ENCODE measurements at places on chromosomes 5 and 9. TPM values are rescaled to one million over a fixed set of nuclear protein-coding genes. Genes with fewer than 3 reads are reported as not detected.

PRUNE2 gene
- 129 TPM for total RNA-seq

DNA sequence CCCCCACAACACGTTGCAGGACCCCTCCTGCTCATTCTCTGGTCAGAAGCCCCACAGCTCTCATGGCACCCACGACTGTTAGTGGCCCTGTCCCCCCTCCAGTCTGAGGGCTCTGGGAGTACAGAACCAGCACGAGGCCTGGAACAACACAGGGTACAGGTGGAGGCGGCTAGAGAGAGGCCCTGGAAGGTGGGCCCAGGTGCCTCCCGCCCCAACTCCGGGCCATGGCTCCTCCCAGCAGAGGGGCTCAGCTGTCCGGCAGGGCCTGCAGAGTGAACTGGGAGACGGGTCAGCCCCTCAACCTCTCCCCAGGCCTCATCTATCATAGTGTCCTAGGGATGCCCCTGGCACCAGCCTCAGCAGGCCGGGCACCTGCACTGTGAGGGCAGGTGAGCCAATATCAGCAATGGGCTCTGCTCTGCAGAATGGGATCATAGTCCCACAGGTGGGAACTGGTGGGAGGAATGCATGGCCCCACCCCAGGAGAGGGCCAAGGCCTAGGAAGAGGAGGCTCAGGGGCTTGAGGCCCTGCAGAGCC, 58.6 kb downstream of the BARX1 start:
- no peak for DNase-seq

DNA sequence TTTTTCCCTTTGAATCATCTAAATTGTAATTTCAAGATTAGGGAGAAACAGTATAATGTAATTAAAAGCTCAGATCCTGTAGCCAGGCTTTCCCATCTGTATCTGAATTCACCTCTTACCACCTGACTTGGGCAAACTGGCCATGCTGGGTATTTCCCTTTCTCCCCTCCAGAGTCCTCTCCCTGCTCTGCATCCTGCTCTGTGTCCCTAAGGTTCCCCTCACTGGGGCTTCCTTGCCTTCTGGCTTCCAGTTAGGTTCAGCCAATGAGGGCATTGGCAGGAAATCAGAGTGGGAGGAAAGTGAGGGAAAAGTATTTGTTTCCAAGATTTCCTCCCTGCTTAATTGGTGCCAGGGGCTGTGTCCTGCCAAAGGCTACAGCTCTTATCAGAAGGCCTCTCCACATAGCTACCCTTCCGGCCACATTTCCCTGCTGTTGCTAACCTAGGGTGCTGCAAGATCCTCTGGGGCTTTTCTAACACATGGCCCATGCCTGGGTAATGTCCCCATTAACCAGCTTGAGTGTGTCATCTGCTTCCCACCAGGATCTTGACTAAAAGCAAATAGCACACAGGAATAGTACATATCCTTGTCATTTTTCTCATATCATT, 51.0 kb upstream of the MPDZ start:
- DNase-seq: no peak

NUTM2G gene
- total RNA-seq: not detected

DNA sequence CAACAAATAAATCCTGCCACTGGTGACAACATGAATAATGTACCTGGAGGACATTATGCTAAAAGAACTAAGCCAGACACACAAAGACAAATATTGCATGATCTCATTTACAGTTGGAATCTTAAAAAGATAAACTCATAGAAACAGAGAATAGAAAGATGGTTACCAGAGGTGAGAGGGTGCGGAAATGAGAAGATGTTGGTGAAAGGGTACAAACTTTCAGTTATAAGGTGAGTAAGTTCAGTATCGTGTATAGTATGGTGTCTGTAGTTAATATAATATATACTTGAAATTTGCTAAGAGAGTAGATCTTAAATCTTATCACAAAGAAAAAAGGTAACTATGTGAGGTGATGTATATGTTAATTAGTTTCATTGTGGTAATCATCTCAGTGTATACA, 63.3 kb downstream of the PRRC1 start:
- no peak for DNase-seq

DNA sequence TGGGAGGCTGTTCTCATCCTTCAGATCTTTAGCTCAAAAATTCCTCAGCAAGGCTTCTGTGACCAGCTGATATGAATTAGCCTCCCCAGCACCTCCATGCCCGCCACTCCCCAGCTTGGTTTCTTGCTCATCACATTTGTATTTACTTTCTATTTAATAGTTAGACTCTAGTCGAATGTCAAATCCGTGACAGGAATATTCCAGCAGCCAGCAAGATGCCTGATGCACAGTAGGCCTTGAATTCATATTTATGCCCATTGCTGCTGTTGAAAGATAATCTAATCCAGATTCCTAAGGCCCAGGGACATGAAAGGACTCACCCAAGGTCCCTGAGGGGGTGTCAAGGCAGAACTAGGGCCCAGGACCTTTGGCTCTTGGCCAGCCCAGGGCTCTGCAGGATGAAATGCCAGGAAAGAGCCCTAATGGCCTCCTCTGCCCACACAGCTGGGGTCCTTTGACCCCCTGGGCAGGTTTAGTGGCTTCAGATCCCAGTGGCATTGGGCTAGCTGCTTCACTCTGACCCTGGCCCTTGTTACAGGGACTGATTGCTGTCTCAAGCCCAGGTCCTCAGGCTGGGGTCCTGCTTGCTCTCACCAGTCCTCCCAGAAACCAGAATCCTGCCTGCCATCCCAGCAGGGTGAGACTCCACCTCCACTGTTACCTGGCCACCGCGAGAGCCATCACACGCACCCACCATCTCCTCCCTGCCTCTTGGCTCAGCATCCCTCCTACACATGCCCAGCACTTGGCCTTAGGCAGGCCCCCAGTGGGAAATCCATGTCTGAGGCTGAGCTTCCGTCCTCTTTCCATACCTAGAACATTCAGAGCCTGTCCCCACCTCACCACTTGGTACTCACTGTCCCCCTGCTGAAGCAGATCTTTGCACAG, 7.3 kb downstream of the CSF1R start:
- no peak for DNase-seq

ANKRD18B gene
- total RNA-seq: 0.28 TPM

DNA sequence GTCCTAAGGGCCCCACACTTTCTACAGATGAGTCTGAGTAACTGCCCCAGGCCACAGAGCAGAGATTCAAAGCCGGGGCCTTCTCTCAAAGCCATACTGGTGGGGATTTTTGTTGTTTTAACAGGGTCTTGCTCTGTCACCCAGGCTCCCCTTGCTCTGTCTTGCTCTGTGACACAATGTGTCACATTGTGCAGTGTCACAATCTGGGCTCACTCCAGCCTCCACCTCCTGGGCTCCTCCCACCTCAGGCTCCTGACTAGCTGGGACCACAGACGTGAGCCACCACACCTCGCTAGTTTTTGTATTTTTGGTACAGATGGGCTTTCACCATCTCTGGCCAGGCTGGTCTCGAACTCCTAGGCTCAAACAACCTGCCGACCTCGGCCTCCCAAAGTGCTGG, 8.6 kb downstream of the AGPAT2 start:
- no peak for DNase-seq

PCDHA8 gene
- total RNA-seq: 1.2 TPM

ZDHHC11 gene
- total RNA-seq: not detected

- DNase-seq: peak; percentile 72
These were observed 74.0 kb downstream of the UBAP1 start for GRCh38 chr9:34252670-34253459.

- DNase-seq: peak; percentile 17
These were observed 132.5 kb upstream of the HAND1 start for GRCh38 chr5:154610321-154611154.

DNA sequence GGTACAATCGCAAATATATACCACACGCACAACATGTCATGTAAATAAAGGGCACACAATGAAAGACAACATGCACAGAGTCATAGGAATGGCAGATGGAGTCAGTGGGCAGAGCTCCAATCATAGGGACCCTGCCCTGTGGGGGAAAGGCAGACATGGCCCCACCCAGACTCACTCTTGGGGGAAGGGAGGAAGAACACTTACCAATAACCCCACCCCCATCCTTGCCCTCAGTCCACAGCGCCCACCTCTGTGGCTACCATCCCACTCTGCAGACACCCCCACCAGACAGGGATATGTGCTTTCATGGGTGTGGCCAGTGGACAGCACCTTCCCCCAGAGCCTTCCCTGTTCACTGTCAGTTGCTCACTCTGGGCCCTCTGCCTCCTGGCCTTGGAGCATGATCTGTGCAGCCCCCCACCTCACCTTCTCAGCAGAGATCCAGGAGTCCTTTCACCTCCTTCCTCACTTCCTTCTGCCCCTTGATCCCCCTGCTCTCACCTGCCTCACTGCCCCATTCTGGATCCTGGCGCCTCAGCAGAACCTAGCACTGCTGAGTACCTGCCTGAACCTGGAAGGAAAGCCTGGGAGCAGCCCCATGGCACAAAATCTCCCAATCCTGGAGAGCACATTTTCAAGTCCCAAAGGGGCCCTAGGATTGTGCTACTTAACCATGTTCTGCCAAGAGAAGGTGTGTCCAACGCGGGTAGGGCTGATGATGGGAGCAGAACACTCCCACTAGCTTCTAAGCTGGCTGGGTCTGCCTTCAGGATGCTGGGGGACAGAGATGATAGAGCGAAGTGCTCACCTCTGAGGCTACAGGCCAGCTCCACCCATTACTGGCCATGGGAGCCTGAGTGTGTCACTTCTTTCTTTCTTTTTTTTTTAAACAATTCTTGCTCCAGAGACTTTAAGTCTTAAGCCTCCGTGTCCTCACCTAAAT, 1.5 kb upstream of the PHF19 start:
- no peak for DNase-seq

DNA sequence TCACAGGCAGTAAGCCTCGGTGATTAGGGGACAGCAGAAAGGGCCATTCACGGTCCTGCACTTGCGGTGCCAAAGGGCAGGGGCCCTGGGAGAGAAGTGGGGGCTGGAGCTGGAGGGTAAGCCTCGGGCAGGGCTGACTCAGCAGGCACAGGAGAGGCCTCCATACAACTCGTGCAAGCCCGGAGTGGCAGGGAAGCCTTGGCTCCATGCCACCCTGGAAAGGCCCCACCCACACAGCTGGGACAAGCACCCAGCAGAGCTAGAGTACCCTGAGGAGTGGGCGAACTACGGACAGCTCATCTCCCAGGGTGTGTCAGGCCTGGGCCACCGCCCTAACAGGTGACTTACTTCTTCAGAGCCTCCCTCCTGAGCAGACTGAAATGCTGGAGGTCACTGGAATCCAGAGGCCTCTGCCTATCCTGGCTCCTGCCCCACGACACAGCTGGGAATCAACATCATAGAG, 5.6 kb upstream of the CAMK2A start:
- peak; percentile 63 for DNase-seq

C9orf50 gene
- total RNA-seq: 0.35 TPM

DNA sequence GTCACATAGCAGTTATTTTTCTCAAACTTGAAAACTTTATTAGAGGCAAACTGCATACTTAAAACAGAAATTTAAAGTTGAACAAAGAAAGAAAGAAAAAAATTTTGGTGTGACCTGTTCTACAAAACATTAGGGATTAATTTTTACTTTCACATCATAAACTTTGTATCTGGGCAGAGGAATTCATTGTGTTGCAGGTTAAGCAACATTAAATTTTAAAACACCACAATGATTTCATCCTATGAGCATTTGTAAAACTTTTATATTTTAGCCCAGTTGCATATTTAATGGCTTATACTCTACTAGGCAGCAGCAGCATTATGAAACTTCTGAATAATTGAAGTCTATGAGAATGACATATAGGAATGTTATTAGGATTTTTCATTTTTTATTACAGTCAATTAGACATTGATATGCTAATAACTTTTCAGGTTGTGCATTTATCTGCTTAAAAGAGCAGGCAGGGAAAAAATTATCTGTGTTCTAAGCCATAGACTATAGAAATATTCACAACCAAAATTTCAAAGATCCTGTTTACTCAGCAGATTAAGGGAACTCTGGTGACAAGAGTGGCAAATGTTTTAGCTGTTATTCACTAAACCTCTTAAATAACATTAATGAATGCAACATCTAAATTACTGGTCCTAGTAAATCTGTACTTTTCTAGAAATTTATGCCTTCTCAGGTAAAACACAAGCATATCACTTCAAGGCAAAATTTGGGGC, 1088.5 kb upstream of the CDH6 start:
- no peak for DNase-seq

DNA sequence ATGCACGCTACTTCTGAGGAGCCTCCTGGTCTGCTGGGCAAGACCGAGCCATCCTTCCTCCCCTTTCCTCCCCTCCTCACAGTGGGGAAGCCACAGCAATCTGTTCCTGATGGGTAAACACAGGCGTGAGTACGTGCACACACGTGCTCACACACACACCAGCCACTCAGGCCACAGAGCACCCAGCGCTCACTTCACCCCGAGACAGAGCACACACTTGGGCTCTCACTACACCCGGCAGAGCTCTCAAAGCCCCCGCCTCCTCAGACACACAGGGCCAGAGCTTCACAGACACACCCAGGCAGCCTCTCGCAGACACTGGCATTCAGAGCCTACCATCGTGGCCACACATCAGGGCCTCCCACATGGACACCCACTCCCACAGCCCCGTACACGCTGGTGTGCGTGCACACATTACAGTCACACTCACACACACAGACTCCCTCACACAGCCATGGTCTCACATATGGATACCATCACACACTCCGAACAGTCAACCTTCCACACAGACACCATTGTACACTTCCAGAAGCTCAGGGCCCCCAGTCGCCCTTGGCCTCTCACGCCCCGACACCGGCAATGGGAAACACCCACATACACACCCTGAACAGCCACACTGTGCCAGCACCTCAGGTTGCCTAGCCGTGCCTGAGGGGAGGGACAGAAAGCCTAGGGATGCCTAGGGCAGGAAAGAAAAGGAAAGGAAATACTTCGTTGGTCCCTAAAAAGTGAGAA, 13.5 kb downstream of the CNTFR start:
- no peak for DNase-seq

- DNase-seq: no peak
These were observed 382.6 kb downstream of the KDM4C start for GRCh38 chr9:7140401-7140800.

GRCh38 chr9:101480386-101480785, 44.8 kb upstream of the ALDOB start:
- DNase-seq: no peak

DNA sequence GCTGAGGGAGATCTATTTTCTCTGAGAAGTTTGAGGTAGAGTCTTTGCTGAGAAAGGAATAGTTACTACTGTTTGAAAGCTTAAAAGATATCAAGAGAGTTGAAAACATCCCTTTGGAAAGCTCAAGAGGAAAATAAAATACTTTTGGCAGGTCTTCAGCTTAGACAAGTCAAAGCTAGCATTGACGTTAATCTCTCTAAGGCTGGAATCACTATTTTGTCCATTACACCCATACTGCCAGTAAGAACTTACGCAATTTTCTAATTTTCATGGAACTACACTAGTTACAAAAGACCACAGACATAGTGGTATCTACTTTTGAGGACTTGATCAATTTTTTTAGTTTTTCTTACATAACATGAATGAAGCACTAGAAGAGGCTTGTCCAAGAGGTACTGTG, 494.9 kb downstream of the PSAT1 start:
- DNase-seq: no peak

GRCh38 chr5:133846478-133847226, 121.8 kb downstream of the C5orf15 start:
- DNase-seq: no peak

ANKRD20A1 gene
- total RNA-seq: 2.4 TPM

EQTN gene
- total RNA-seq: not detected

GRCh38 chr5:137305971-137306602, 193.0 kb downstream of the SPOCK1 start:
- no peak for DNase-seq

Data from uterus (tissue), 4 donors.